CD8-positive, alpha-beta T cell (primary cell): ENCODE measurements at places on chromosomes 3 and 15.

DNA sequence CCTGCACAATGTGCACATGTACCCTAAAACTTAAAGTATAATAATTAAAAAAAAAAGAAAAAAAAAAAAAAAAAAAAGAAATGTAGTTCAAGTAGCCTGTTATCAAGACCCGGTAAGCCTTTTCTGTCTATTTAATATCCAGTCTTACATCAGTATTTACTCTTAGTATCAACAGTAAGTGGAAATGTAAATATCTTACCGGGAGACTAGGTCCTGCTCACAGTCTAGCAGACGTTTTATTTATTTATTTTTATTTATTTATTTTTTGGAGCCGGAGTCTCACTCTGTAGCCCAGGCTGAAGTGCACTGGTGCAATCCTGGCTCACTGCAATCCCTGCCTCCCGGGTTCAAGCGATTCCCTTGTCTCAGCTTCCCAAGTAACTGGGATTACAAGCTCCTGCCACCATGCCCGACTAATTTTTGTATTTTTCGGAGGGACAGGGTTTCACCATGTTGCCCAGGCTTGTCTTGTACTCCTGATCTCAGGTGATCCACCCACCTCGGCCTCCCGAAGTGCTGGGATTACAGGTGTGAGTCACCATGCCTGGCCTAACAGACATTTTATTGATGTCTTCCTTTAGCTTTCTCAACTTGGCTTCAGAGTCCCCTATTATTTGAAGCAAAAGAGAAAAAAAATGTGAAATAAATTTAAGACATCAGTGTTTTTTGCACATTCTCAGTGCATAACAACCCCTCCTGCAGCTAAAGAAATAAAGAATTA lies 19.9 kb downstream of the C2CD4B start:
- DNase-seq = no peak

GRCh38 chr15:70250208-70251201 lies 152.8 kb upstream of the TLE3 start:
- DNase-seq = no peak

DNA sequence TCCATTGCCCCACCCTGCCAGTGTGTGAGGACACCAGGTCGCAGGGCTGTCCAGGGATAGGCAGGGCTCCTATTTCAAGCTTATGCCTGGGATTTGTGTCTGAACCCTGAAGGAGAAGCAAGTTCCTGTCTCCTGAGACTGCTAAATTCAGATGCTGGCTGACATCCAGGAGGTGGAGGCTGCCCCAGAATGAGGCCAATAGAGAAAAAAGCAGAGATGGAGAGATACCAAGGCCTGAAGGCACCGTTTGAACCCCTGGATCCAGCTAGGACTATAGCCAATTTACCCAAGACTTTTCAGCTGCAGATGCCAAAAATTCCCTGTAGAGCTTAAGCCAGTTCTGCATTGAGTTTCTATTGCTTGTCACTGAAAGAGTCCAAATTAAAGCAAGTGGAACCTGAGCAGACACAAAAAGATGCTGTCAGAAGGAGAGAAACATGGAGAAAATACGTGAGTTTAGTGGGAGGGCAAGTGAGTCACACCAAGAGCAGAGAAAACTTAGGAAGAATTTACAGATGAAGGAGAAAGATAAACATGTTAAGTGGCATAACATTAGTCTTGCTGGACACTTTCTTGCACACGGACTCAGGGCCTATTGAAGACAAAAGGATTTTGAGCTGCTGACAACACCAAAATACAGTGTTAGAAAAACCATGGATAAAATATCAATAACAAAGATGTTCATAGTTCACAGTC lies 148.6 kb downstream of the CNTN3 start:
- no peak for DNase-seq

- no peak for DNase-seq
Measured at GRCh38 chr3:31810991-31811433, 170.1 kb downstream of the OSBPL10 start.

- DNase-seq = no peak
Measured at GRCh38 chr3:193782276-193782647, 189.3 kb downstream of the OPA1 start.

DNA sequence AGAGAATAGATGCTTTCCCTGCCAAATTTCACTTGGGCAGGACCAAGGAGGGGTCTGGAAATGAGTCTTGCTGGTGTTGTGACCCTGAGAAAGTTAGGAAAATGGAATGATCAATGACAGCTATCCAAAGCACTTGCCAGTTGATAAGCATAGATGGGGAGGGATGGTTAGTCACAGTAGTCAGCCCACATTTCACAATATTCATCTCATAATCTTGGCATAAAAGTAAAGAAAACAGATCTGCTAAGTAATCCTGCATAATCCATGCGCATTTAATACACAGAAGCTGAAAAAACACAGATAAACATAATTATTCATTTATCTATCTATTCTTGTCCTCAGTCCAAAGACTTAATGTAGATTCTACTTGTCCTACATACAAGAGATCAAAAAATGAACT lies 184.1 kb downstream of the ZIC4 start:
- no peak for DNase-seq
